Stimulated activated naive CD4-positive, alpha-beta T cell treated with Interleukin-2 at 50 U/mL for 16 hours (primary cell): ENCODE measurements at places on chromosomes 13 and 19.

GRCh38 chr13:73210218-73210883 is 151.5 kb downstream of the KLF5 start:
- DNase-seq: no peak

DNA sequence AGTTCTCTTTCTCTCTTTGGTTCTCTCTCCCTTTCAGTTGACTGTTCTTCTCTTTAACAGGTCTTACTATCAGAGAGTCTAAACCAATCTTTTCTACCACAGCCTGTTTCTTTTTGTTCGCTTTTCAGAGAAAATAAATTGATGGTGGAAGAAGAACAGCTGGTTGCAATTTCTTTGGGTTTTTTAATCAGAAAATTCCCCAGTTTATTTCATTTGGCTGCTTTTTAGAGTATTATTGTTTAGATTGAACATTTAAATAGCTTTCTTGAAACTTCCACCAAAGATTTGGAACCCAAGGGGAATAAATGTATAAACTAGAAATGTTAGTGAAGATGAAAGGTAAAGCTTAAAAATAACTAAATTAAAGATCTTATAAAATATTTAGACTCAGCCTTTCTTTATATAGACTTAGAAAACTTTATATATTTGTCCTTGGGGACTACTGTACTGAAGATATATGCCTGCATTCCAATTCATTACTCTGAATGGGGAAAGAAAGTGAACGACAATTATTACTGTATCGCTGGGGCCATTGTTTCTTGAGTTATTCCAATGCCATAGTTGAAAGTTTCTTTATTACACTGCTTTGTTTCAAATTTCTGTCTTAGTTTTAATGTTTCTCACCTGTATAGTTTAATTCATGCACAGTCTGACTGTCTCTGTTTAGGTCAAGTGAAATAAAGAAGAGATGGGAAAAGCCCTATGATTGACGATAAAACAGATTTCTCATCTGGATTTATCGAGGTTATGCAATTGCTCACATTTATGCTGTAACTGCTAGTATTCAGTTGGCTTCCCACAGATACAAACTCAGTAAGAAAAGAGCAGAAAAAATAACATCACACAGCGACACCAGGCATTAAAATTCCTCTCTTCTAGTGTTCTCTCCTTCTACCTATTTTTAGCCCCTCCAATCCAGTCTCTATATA is 169.4 kb upstream of the CSNK1A1L start:
- no peak for DNase-seq

- DNase-seq: no peak
These were observed 447 bp downstream of the NFKBIB start for GRCh38 chr19:38900202-38900629.

GRCh38 chr13:101139081-101139480 is 277.2 kb downstream of the NALCN start:
- no peak for DNase-seq

- DNase-seq: no peak
These were observed 19.6 kb downstream of the MTMR6 start for GRCh38 chr13:25267715-25268114.
